CD4-positive, alpha-beta T cell treated with Interleukin-15 for 1 hour (primary cell): ENCODE measurements at places on chromosomes 7 and 10.
A peak's percentile ranks its signal among the peaks of the same experiment; 100 is the strongest.

GRCh38 chr7:322708-323111 is 32.7 kb downstream of the FOXL3 start:
- DNase-seq: no peak

GRCh38 chr10:89090756-89091445 is 100.3 kb downstream of the FAS start:
- DNase-seq: no peak

DNA sequence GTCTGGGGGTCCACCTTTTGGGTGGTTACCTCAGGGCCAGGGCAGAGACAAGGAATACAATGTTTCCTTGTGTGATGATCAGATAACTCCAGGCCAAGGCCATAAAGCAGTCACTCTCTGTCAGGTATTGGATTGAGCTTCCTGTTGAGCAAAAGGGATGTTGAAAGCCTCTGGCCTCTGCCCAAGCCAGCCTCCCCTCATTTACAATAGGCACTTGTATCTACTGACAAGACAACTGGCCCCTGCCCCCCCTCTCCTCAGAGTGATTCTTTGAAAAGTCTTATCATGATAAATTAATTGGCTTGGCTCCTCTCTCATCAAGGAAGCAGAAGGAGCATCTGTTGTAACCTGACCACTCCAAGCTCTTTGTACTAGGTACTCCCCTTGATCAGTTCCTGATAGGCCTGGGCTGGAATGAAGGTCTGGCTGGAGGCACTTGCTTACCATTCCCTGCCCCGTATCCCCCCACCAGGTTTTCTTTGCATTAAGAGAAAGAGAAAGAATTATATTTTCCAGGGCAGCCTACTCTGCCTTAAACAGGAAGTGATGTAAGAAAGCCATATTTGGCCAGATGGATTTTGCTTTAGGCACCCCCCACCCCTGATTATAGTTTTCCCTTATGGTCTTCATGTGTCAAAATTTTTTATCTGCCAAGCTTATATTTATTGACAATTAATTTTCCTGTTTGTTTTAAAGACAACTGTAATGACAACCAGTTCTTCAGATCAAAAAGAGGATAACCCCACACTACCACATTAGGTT is 42.1 kb upstream of the HPS1 start:
- DNase-seq: no peak

DNA sequence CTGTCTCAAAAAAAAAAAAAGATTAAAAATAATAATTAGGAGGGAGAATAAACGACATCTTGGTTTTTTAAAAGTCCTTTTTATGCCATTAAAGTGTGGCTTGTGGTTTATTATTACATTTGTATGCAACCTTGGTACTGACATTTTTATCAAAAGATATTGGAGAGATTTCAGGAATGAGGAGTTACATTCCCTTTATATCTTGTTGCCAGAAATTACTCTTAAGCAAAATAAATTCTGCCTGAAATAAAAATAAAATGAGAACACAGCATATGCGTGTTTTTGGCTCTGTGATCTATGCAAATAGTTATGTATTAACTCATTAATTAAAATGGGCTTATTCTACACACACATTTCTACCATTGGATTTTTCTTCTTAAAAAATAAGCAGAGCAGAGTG is 202.4 kb downstream of the BICC1 start:
- DNase-seq: no peak

- DNase-seq: no peak
Observed at GRCh38 chr10:114767986-114768821, 53.4 kb upstream of the FHIP2A start.

- DNase-seq: peak; percentile 24
Observed at GRCh38 chr7:29105752-29106668, 40.3 kb downstream of the CPVL start.

DNA sequence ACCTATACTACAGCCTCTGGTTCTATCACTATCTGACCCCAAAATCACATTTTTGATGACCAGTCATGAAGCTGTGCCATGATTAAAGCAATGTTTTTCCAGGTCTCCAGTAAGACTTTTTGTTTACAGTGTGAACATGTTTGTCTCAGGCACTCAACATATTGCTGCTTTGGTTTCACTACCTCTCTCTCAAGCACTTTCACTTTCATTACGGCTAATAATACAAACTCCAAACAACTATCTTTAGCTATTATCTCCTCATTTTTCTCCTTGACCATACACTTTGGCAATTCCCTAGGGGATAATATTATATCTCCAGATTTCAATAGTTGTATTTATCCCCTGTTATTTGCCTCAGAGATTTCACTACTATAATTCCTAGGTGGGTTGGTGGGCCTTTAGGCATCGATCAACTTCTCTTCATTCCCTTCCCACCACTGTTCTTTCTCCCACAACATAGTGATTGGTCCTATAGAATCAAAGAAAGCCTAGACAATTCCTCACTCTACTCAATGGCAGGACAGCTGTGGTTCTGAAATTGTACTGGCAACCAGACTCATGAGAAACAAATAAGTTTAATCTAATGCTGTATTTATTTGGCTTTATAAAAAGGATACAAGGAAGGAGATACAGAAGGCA is 261.4 kb upstream of the ZWINT start:
- no peak for DNase-seq

DNA sequence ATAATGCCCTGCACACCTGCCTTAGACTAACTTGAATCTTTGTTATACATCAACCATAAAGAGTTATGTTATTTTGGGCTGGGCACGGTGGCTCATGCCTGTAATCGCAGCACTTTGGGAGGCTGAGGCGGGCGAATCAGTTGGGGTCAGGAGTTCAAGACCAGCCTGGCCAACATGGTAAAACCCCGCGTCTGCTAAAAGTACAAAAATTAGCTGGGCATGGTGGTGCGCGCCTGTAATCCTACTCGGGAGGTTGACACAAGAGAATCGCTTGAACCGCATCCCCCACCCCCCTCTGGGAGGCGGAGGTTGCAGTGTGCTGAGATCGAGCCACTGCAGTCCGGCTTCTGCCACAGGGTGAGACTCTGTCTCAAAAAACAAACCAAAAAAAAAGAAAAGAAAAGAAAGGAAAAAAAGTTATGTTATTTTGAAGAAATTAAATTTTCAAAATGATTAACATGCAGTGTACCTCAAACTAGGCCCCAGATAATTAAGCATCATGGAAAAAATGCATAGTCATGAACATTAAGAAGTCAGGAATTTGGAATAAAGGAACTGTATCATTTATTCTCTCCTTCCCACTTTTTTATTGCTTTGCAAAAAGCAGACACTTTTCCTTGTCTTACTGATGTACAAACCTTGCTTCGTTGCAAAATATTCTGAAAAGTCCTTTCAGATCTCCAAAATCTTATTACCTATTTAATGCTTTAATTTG is 43.3 kb downstream of the STAM start:
- DNase-seq: no peak

- DNase-seq: no peak
Observed at GRCh38 chr7:45230611-45231165, 73.1 kb downstream of the RAMP3 start.

DNA sequence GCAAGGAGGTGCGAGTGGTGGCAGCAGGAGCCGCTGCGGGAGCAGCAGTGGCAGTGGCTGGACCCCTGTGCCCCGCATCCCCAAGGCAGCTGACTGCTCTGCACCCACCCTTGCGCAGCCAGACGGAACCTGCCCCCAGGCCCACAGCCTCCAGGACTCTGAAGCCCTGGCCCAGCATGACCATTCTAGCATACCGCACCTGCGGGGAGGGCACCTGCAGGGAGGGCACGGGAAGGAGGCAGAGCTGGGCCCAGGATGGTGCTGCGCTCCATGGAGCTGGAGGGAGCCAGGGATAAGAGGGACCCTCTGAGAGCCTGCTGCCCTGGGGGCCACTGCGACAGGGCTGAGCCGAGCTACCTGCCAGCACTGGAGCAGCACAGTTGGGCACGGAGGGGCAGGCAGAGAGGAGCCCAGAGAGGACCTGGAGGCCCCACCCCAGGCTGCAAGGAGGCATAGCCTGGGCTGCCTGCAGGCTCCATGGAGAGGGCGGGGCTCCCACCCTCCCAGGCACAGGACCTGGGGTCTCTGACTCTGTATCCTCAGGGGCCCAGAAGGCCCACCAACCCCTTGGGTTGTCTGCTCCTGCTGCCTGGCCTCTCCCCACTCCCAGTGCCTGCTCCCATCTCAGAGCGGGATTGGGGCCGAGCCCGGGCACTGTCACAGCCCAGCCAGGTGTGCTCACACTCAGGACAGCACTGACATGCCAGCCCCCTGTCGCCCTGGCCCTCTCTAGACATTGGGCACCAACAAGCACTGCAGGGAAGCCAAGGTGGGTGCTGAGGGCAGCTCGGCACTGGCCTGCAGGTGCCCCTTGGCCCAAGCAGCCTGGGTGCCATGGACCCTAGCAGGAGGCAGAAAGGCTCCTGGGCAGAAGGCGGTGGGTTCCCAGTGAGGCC is 87.6 kb downstream of the HTR7 start:
- no peak for DNase-seq

DNA sequence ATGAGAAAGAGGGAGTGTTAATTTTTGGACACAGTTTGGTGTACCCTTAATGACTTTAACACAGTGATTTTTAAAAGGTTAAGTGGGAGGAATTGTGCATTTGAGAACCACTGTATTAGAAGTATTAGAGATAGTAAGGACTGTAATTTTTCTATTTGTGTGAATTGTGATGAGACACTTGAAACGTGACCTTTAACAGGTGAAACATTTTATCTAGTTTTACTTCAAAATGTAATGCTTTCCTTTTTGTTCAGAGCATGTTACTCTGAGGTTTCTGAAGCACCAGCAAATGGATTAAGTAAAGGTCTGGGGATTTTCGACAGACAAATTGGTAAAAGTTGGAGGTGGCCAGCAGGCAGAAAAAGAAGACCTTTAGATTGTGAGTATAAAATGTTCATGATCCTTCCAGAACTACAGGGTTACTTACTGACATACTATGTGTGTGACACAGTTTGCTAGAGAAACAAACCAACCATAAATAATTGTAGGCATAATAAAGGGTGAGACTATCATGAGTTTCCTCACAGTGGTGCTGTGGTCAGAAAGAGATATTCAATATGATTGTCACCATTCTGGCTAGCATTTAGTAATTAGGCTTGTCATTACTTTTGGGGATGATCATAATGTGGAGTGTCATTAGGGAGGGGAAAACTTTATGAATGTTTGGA is 26.1 kb downstream of the LCOR start:
- DNase-seq: no peak
